ENCODE measurements at places on chromosomes 2 and 18.

DNA sequence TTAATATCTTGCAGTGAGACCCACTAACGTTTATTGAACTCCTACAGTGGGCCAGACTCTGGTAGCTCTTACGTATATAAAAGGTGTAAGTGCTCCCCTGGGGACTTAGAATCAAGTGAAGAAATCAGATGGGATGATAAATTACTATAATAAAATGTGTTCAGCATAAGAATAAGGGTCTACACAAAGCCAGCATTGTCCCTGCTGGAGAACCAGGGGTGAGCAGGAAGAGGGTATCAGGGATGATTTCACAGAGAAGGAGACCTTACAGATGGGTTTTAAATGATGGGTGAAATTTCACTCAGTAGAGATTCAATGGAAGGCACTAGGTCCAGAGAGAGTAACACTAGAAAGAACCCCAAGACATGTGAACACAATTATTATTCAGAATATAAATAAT lies 20.7 kb downstream of the NRXN1 start:
- DNase-seq = no peak

DNA sequence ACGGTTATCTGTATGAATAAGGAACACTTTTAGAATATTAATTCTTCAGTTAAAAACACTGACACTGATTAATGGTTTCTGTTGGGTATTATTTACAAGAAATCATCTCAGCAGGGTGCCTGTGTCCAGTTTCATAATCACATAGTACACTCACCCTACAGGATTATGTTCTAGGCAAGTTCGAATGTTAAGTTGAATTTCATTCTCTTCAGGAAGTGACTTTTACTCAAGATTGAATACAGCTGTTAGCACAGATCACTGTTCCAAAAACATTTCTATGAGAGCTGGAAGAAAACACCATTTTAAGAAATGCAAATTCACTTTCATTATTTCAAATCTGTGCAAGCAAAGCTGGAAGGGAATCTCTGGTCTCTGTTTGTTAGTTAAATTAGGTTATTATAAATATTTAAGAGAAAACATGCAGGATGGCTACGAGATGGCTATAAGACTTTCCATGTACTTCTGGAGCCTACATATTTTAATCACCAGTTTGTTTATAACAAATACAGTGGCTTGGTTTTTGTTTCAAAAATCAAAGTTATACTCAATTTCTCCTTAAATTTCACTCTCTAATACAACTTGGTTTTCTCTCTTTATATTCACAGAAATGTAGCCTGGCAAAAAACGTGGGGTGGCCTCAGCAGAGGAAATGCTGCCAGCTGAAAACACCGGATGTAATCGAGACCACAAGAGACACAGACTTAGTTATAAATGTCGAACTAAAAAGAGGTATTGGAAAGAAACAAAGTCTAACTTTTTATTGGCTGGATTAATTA lies 65.8 kb downstream of the RBMS1 start:
- DNase-seq = no peak

DNA sequence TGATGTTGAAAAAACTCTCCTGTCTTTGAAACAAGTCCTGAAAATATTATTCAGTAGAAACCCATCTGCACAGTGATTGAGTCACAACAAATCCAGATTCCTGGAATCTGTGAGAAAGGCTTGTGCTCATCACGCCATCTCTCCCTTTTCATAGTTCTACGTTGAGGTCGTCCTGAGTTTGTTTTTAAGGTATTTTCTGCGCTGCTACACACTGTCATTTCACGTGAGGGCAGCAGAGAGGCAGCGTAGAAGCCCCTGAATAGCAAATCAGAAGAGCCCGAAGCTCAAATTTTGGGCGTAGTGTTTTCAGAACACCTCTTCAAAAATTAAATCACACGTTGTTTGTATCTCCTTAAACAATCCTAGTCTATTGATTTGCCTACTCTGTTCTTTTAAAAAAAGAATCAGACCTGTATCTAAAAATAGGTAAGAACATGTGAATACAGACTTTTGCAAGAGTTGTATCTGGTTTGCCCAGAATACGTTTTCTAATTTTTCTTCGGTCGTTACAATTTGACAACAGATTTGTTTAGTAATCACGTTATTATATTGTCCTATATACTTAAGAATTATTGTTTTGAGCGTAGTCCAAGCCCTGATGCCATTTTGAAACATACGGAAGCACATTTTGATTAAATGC lies 61.6 kb upstream of the SLC38A11 start:
- DNase-seq = peak; percentile 45

- DNase-seq = no peak
Measured at GRCh38 chr2:121825003-121825950, 69.8 kb downstream of the TSN start.

DNA sequence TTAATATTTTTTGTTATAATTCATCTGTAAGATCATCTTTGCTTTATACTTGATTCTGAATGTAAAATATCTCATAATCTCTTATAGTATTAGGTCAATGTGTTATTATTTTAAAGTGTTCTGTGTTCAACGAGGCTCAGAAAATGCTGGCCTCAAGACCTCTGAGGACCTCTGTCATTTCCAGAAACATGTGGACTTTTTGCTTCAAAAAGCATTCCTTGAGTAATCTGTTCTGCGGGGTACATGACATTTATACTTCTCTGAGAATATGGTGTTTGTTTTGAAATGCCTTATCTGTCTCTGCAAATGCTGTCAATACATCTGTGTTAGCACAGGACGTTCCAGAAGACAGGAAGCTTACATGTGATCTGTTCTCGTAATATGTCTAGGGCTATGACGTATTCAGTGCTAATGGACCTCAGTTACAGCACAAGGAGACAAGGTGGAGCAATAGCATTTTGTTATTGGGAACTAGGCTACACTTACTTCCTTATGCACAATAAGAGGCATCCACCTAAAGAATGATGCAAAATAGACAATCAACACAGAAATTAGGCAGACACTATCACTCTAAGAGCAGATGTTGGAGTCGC lies 37.6 kb upstream of the IL1RL1 start:
- DNase-seq = no peak

GRCh38 chr18:79677221-79677620 lies 2.4 kb upstream of the CTDP1 start:
- no peak for DNase-seq

- no peak for DNase-seq
Measured at GRCh38 chr2:41379496-41380221, 668.2 kb upstream of the PKDCC start.

GRCh38 chr2:8086796-8087479 lies 594.9 kb upstream of the ID2 start:
- DNase-seq = no peak

GRCh38 chr2:174635015-174635593 lies 37.5 kb upstream of the WIPF1 start:
- DNase-seq = peak; percentile 37

DNA sequence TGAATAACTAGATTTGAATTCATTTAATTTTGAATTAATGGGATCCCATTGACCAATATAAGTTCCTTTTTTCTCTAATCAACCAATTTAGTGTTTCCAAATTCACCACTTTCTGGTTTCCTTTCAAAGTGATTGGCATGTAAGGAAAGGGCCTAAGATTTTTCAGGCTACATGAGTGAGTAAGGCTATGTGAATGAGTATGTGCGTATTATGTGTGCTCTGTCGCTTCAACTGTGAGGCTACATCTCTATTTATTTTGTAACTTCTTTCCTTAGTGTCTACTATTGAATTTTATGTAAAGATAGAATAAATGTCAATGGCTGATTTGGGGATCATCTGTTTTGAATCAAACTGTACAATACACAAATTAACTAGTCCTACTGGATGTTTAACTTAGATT lies 110.6 kb downstream of the ABCA12 start:
- DNase-seq = no peak

DNA sequence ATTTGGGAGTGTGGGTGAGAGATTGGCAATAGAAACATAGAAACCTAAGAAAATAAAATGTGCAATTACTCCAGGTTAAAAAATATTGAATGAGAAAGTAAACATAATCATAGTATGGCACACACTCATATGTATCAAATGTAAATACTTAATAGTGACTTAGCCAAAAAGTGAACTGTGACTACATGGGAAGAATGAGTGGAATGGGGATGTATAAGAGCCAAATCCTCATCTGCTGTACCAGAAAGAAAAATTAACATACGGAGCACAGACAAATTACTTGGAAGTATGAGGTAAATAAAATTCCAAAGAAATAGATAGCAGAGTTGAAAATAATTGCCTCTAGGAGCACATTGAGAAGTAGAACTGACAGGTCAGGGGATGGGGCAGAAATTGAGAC lies 4.0 kb downstream of the FLACC1 start:
- no peak for DNase-seq

DNA sequence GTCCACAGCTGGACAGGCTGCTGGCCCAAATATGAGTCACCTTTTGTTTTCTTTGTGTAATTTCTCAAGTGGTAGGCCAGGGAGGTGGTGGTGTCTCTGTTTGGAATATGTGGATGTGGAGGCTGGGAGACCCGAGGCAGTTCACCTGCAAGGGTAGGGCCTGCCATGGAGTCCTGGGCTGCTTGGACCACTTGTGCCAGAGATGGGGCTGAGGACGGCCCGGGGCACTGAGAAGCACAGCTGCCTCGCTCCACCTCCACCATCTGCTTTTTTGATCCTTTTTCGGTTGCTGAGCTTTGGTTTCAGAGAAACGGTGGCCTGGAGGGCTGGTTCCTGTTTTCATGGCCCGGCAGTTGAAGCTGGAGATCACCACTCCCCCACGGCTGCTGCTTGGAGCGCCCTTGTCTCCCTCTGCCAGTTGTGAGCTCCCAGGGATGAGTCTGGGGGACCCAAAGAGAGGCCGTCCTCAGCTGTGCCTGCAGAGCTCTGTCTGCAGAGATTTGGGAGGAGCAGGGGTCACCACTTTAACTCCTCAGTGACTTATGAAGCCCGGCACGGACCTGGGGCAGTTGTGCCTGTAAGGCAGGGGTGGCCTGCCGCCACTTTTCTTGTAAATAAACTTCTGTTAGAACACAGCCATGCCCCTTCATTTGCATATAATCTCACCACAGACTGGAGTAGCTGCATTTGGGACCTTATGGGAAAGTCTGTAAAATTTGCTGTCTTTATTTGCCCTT lies 67.6 kb upstream of the MCFD2 start:
- DNase-seq = peak; percentile 69

GRCh38 chr18:47175898-47176575 lies at the start of gene IER3IP1:
Gene IER3IP1, minus strand, starts transcription at chr18:47176364. Its CDS starts 87 bp downstream, at chr18:47176277.
- DNase-seq = peak; percentile 96

GRCh38 chr2:128304715-128305554 lies 13.7 kb downstream of the HS6ST1 start:
- peak; percentile 86 for DNase-seq

DNA sequence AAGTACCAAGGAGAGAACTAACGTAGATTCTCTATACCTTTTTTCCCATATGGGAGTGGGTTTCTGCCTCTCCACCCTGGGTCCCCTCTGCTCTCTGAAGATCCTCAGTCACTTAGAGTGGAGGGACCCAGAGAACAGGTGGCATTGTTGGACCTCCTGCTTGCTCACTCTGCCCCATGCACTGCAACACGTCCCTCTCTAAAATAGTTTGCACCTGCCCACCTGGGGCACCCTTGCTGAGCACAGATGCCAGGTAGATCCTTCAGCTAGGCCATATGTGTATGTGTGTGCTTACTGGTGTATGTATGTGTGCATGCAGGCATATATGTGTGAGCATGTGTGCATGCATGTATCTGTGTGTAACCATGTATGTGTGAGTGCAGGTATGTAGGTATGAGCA lies 2.2 kb downstream of the IL36RN start:
- no peak for DNase-seq

GRCh38 chr2:86584151-86584913 lies 21.1 kb upstream of the CHMP3 start:
- no peak for DNase-seq

DNA sequence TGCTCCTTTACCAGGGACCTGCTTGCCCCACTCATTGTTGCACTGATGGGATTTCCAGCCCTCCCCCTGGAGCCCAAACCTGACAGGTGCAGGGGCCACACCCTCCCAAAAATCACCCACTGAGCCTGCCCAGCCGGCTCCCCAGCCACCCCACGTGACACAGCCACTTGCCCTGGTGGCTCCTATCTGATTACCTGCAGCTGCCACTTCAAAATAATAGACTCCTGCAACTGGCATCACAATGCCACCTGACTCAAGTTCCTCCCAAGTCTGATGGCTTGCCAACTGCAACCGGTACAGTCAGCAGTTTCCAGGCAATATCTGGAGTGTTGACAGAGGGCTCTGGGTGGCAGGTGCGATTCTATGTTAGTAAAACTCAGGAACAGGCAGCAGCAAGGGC lies 66.2 kb downstream of the CRACDL start:
- DNase-seq = no peak

GRCh38 chr18:36199691-36200295 lies 12.5 kb downstream of the MOCOS start:
- DNase-seq = no peak

- DNase-seq = no peak
Measured at GRCh38 chr18:54250846-54251261, 18.5 kb upstream of the POLI start.

- no peak for DNase-seq
Measured at GRCh38 chr18:70290482-70291294, 1.8 kb downstream of the SOCS6 start.

DNA sequence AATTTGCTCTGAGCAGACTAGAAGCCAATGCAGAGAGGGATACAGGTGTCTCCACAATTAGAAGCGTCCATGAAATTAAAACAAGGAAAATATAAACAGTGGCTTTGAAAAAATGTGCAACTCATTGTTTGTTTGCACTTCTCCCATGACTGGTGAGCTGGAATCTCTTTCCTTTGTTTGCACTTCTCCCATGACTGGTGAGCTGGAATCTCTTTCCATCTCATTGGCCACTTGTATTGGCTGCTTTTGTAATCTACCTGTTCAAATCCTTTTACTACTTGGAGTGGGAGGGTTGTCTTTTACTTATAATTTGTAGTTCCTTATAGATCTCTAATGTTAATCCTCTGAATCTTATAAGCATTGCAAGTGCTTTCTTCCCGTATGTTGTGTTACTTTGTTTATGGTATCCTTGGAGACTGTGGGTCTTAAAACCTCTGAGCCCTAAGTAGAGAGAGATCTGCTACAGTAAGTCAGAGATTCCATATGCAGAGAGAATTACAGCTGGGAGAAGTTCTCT lies 94.1 kb downstream of the RTN4 start:
- no peak for DNase-seq

GRCh38 chr18:8322486-8322885 lies 286.8 kb upstream of the RAB12 start:
- DNase-seq = no peak

- no peak for DNase-seq
Measured at GRCh38 chr2:53150146-53150545, 617.5 kb upstream of the CHAC2 start.

DNA sequence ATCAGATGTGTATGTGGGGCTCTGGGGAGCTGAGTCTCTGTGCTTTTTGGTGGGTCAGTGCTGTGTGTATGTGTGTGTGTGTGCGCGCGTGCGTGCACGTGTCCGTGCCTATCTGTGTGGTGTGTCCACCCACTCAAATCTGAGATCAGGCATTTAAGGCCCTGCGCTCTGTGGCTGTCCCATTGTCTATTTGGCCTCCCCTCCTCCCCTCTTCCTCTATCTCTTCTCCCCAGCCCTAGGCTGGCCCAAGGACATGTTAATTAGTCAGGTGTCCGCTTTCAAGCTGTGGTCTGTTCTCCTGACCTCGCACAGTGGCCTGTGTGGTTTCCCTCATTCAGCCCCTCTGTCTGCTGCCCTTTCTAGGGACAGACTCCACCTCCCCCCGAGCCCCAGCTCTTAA lies 136.4 kb downstream of the DYSF start:
- DNase-seq = no peak

- no peak for DNase-seq
Measured at GRCh38 chr2:42050703-42051542, 3.1 kb downstream of the PKDCC start.

All from right cardiac atrium (tissue), 5 donors.